ENCODE measurements at places on chromosomes 16 and 17.

GRCh38 chr17:80745183-80745582 lies 200.5 kb downstream of the RPTOR start:
- DNase-seq, result no peak

DNA sequence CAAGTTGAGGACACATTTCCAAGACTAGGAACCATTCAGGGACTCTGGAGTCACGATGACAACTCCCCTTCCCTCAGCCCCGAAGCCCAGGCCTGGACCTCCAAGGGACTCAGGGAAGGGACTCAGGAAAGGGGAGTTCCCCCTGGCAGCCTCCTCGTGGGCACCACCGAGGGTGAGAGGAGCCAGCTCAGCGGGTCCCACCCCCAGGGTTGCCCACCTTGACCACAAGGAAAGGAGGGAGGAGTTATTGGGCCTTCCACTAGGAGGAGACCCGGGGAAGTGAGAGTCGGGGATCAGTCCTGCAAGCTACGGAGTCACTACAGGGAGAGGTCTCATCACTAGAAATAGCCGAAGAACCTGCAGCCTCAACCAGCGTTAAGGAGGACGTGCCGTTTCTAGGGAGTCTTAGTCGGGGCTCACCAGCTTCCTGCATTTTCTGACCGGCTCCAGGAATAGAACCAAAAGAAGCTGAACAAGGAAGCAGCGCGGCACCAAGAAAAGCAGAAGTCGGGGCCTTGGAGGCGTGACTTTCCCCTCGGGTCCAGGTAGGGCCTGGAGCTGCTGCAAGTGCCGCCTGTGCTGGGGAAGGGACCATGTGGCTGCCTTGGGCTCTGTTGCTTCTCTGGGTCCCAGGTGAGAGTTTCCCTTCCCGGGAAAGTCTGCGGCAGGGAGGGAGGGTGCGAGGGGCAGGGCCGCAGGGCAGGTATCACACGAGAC lies at the start of gene CD300A:
Gene CD300A (plus strand): TSS at position 524 of the 717 bp plus-strand sequence. CDS start 70 bp downstream, at position 594.
- no peak for DNase-seq

- DNase-seq, result no peak
These were observed 279.8 kb downstream of the UTP18 start for GRCh38 chr17:51540151-51540550.

GRCh38 chr16:30985401-30986128 lies 558 bp downstream of the HSD3B7 start:
- no peak for DNase-seq

GRCh38 chr16:53415504-53415903 lies 18.8 kb upstream of the RBL2 start:
- no peak for DNase-seq

- no peak for DNase-seq
These were observed 1.8 kb downstream of the GHDC start for GRCh38 chr17:42192189-42193126.

GRCh38 chr16:67195676-67196075 lies 3.3 kb upstream of the ELMO3 start:
- DNase-seq, result no peak

GRCh38 chr17:16980813-16981731 lies 9.2 kb upstream of the TNFRSF13B start:
- DNase-seq, result no peak

DNA sequence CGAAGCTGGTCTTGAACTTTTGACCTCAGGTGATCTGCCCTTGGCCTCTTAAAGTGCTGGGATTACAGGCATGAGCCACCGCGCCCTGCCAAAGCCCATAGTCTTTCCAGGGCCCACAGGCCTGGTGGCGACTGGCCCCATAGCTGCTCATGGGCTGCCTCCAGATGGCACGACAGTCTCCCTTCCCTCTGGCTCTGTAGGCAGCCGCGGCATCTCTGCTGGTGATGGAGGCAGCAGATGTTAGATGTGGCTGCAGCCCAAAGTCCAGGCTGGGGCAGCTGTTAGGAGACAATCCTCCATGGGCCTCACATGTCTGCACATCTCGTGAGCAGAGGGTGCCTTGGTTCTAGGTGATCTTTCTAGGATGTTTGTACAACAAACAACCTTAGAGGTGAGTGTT lies 69.7 kb upstream of the DNAJA2 start:
- DNase-seq, result no peak

DNA sequence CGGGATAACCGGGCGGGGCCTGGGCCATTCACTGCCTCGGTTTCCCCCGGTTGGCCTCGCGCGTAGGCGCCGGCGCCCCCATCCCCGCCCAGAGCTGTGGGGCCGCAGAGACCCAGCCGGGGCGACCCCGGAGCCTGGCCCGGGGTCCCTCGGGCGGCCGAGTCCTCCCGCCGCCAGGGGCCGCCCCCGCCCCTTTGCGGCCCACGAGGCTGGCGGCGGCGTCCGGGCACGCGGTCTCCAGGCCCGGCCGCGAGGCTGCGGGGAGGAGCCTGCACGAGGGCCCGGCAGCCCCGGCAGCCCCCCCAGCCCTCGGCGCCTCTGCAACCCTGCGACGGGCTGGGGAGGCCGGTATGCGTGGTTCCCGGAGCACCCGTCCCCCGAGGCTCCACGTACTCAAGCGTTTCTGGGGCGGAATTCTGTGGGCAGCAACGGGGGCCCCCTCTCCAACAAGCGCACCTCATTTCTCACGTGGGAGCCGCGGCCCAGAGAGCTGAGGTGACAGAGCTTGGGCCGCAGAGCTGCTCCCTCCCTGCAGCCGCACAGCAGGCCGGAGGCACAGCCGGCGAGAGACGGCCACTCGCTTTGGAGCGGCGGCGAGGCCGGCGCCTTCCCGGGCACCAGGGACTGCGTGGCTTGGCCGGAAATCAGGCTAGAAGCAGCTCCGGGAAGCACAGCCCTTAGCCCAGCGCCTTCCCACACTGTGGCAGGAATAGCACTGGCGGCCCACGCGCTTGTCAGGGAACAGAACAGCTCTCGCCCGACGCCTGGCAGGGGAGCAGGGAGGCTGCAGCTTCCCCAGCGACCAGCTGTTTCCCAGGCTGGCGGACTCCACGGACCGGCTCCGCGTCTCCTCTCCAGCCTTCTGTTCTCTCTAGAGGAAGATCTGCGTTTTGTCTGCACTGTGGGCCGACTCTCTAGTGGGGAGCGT lies 867 bp upstream of the LIMD2 start:
- peak; percentile 65 for DNase-seq

DNA sequence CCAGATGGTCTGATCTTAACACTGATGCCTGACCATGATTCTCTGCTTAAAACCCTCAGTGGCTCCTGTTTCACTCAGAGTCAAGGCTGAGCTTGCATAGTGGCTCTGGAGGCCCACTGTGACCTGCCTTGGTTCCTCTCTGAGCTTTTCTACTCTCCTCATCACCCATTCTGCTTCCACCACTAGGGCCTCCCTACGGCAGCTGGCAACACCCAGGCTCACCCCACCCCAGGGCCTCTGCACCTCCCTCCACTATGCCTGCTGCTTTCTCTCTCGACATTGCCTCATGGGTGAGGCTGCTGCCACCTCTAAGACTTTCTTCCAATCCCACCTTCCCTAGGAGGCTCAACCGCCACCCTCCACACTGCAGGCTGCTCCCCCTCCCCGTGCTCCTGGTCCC lies 127.6 kb downstream of the IRX3 start:
- no peak for DNase-seq

DNA sequence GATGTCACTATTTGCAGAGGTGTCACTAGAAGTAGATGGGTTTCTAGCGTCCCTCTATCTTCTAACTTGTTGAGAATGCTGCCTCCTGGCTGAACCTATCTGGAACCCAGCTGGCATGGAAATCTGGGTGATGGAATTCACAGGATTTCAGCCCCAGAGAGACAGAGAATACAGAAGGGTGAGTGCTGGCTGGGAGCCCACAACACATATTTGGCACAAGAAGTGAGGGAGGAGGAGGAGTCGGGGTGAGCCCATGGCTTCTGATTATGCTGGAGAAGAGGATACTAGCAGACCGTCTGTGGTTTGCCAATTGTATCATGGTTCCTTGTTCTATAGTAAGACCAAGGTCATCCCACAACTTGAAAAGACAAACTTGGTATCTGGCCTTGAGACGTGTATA lies 557.8 kb upstream of the SALL1 start:
- no peak for DNase-seq

DNA sequence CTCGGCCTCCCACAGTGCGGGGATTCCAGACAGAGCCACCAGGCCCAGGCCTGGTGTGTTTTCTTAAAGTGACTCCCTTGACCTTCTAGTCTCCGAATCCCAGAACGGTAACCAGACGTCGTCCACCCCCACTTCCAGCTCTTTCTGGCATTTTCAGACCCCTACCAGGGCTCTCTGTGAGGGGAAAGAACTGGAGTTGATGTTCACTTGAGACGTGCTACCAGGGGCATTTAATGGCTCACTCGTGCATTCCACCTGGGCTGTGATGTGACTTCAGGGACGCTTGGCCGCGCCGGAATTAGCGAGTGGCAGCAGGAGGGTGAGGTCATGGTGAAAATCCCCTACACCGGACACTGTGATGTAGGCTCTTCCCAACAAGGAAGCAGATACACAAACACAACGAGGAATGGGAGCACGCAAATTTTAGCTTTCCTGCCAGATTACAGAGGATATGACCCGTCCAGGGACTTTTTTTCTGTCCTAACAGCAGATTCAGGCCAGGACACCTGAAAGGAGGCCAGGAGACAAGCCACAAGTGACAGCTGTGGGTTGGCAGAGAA lies 1.1 kb upstream of the GNA13 start:
- DNase-seq, result no peak

GRCh38 chr17:42809250-42809649 lies 10.6 kb downstream of the CNTD1 start:
- DNase-seq, result no peak

GRCh38 chr16:56198755-56199114 lies 7.4 kb downstream of the GNAO1 start:
- DNase-seq, result no peak

GRCh38 chr17:8481089-8481488 lies 45.4 kb downstream of the NDEL1 start:
- DNase-seq, result no peak

GRCh38 chr16:70788668-70789594 lies 12.0 kb downstream of the VAC14 start:
- DNase-seq, result no peak

GRCh38 chr17:51699303-51699702 lies 439.0 kb downstream of the UTP18 start:
- DNase-seq, result no peak

- no peak for DNase-seq
These were observed 4.9 kb downstream of the HIC1 start for GRCh38 chr17:2059547-2060384.

DNA sequence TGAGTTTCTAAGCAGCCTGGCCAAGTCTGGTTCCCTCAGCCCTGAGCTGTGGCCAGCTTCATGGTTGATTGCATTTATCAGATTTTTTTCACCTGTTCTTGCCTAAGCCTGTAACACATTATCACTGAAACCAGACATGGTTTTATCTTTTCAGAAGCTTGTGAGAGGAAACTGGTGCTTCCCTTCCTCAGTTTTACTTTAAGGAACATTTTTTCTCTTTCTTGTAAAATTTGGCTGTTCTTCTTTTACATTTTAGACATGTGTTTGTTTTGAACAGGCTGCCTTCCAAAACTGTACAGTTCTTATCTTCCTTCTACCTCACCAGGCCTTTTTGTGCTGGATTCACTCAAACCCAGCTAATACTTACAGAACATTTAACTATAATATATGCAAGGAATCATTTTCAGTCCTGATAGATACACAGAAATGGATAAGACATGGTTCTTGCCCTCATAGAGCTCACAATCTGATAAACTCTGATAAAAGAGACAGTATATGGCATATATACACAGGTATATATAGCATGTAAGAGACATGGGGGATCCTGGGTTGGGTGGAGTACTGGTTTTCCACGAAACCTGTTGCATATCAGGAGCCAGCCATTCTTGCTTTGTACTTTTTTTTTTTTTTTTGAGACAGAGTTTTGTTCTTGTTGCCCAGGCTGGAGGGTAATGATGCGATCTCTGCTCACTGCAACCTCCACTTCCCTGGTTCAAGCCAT lies 44.5 kb downstream of the ZNRF1 start:
- no peak for DNase-seq

DNA sequence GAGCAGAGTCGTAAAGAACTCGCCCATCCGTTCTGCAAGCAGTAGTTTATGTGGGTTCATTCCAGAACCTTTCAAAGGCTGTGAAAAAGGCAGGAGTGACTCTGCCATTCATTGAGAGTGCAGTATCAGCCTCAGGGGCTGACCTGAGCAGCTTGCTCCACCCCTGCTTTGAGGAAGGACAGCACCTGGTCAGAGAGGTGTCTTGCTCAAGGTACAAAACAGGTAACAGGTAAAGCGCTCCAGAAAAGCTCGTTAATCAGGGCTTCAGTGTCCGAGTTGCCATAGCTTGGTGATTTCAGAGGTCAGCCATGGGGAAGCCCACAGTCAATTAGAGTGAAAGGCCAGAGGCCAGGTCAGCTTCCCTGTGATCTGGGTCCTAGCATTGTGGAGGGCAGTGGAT lies 251.1 kb downstream of the ABCC12 start:
- DNase-seq, result no peak

DNA sequence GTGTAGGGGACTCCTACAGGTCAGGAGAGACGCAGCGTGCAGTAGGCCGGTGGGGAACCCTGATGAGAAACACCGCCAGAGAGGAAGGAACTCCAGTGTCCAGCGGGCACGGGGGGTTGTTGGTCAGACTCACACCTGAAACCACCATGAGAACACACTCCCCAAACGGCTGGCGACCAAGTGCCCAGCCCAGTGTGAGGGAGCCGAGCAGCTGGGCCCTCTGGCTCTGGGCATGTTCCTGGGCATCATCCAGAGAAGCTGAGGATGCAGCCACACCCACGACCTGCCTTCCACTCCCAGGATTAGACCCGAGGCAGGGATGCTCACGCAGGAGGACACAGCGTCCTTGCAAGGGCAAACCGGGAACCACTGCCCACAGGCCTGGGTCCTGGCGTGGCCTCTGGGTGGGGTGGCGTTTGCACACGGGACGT lies 108.3 kb upstream of the ZNF750 start:
- DNase-seq, result no peak

GRCh38 chr17:29846298-29846697 lies 83.7 kb downstream of the SSH2 start:
- DNase-seq, result no peak

All from effector memory CD8-positive, alpha-beta T cell (primary cell).